ENCODE measurements at places on chromosomes 13 and 19.

- no peak for DNase-seq
These were observed 43.3 kb downstream of the KCNC3 start for GRCh38 chr19:50285833-50286232.

GRCh38 chr19:51043497-51043896 lies 8.7 kb upstream of the KLK12 start:
- DNase-seq: no peak

- DNase-seq: no peak
These were observed 9.9 kb upstream of the SELENOW start for GRCh38 chr19:47768604-47769003.

- DNase-seq: no peak
These were observed 31.2 kb upstream of the LRRC4B start for GRCh38 chr19:50599427-50599826.

DNA sequence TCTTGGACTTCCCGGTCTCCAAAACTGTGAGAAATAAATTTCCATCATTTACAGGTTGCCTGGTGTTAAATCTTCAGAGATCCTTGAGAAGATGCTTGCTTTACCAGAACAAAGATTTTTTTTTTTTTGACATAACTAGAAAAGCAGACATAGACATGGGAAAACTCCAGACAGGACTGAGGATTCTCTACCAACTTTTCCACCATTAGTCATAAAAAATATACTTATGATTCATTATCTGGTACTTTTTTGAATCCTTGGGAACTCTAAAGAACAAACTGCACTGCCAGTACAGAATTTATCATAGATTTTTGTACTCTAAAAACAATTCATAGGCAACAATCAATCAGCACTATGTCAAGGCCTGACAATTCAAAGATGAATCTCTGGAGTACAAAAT lies 487.6 kb downstream of the EFNB2 start:
- no peak for DNase-seq

DNA sequence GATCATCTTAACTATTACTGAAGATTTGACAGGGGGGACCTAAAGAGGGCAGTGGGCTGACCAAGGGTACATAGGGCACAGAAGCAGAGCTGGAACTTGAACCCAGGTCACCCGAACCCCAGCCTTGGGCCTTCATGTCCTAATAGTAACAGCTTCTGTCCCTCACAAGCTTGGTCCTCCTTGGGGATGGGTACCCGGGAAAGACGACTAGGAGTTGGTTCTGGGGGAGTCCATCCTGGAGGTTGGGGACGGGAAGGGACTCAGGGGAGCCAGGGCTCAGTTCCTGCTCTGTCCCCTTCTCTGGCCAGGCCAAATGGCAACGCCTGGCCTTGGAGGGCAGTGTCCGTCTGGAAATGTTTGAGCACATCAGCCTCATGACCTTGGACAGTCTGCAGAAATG lies 39.6 kb upstream of the CYP4F8 start:
- DNase-seq: no peak

DNA sequence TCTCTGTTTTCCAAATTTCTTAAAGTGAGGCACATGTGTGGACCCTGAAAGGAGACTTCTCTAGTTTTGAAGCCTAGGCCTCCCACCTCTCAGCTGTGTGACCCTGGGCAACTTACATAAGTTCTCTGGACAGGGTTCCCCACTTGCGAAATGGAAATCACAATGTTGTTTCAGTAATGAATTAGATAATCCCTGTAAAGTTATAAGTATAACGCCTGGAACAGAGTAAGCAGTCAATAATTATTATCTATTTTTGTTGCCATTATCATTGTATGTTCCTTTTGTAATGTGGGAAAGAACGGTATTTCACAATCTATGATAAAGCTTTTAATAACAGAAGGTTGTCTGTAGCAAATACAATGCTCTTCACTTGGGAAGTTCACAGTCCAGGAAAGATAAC lies 437.3 kb upstream of the ZNF507 start:
- no peak for DNase-seq

- DNase-seq: no peak
These were observed 1.1 kb upstream of the ZNF581 start for GRCh38 chr19:55642153-55643002.

- DNase-seq: no peak
These were observed 1131.1 kb downstream of the SLITRK1 start for GRCh38 chr13:82751206-82751605.

DNA sequence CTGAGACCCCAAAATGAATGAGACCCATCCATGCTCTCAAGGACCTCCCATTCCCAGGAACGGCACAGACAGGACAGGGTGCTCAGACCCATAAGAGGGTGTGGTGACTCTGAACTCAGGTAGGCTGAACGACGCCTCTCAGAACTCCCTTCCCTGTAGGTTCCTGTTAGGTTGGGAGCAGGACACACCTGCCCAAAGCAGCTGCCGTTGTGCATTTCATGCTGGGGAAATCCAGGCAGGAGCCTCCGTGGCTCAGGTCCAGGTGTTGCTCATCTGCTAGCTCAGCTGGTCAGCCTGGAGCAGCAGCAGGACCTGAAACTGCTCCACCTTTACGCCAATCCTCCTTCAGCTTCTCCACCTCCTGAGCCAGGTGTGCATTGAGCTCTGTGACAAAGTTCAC lies 19.1 kb upstream of the TEX101 start:
- no peak for DNase-seq

- no peak for DNase-seq
These were observed 3.4 kb upstream of the ZSCAN4 start for GRCh38 chr19:57665261-57665806.

GRCh38 chr13:107233541-107233940 lies 665.6 kb upstream of the ARGLU1 start:
- no peak for DNase-seq

GRCh38 chr13:109786457-109787134 lies at the start of gene IRS2:
IRS2 (minus strand) TSS chr13:109786583; CDS start chr13:109786053, 530 bp downstream.
- DNase-seq: peak; percentile 84

- DNase-seq: no peak
These were observed 79.2 kb downstream of the UBL3 start for GRCh38 chr13:29771247-29771646.

DNA sequence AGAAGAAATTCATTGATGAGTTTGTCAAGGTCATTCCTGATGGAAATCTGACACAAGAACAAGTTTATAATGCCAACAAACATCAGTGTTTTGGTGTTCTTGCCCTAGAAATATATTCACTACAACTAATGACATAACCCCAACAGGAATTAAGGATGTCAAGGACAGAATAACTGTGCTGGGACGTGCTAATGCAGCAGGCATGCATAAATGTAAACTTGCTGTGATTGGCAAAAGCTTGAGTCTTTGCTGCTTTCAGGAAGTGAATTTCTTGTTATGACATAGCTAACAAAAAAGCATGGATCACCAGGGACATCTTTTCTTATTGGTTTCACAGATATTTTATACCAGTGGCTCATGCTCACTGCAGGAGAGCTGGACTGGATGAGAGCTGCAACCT lies 144.6 kb downstream of the KCTD12 start:
- DNase-seq: no peak

GRCh38 chr19:40805258-40805868 lies 6.4 kb downstream of the EGLN2 start:
- DNase-seq: no peak

Data from activated T-helper 1 cell treated with anti-CD3 and anti-CD28 coated beads, Interleukin-2, amount 50 U/mL, for 16 hours (primary cell).